ENCODE measurements at places on chromosomes 3 and 15.

- peak; percentile 32 for DNase-seq
Observed at GRCh38 chr15:84023636-84024035, 211.9 kb upstream of the GOLGA6L4 start.

- DNase-seq, result no peak
Observed at GRCh38 chr15:40392986-40393948, 10.7 kb downstream of the KNSTRN start.

GRCh38 chr3:185342459-185343174, 20.3 kb upstream of the MAP3K13 start:
- no peak for DNase-seq

DNA sequence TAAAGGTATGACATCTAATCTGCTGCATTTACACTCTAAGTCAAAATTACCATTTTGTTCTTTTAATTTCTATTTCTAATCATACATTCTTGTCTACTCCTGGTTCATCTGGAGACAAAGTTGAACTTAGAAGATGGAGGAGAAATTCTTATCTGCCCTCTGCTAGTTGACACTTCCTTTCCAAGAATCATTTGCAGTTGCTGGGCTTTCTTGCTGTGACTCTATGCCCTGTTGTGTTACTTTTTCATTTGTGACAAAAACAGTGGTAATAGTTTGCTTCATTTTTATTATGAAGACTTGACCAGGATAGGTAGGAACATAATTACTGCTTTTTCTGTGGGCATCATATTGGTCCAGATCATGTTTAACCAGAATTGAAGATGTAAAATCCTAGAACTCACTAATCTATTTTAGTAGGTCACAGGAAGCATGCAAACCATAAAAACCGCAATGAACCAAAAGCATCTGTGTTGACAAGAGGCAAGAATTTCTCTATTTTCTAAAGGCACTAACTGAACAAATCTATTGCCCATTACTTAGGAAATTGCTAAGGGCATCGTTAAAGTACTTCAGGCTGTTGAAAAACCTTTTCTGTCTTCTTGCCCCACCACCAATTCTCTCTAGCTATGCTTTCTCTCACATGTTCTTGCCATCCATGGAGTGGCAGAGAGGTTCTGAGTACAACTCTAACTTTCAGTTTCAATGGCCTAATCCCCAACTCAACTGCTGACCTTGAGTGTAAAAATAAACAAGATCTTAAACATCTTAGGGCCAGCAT, 4.2 kb upstream of the CCR2 start:
- DNase-seq, result peak; percentile 67

GRCh38 chr3:129441215-129441614, 1.2 kb downstream of the IFT122 start:
- DNase-seq, result peak; percentile 28

DNA sequence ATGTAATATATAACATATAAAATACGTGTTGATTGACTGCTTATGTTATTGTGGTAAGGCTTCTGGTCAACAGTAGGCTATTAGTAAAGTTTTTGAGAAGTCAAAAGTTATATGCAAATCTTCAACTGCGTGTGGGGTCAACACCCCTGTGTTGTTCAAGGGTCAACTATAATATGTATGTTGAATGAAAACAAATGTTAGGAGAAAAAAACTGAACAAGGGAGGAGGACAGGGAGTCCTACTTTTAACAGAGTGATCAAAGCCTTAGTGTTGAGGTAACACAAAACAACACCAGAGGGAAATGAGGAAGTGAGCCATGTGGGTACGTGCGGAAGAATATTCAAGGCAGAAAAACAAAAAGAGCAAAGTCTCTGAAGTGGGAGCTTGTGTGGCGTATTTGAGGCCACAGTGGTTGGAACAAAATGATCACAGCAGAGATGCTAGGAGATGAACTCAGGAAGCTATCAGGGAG, 62.5 kb downstream of the SFMBT1 start:
- DNase-seq, result peak; percentile 59

- DNase-seq, result no peak
Observed at GRCh38 chr3:44584646-44585501, at the start of gene ZNF660. Gene ZNF660 (plus strand): TSS chr3:44584964. CDS start chr3:44594194, 9,230 bp downstream.

GRCh38 chr15:38699633-38700230, 135.1 kb upstream of the RASGRP1 start:
- DNase-seq, result peak; percentile 89

DNA sequence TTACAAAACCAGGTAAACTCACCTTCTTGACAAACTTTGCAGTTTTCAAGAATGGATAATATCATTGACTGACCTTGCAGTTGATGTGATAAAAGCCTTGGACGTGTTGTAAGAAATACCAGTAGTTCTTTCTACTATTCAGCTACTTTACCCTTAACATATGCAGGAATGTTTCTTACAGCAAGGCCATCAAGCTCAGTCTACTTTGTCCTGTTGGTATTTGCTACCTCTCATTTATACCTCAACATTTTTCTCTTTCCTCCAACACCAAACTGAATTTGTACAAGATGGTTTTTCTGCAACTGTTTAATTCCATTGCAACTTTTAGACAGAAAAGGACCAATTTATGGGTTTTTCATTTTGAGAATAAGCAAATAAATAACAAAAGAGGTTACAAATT, 147.4 kb upstream of the BCHE start:
- no peak for DNase-seq

- no peak for DNase-seq
Observed at GRCh38 chr15:85979929-85980328, 99.7 kb upstream of the AGBL1 start.

DNA sequence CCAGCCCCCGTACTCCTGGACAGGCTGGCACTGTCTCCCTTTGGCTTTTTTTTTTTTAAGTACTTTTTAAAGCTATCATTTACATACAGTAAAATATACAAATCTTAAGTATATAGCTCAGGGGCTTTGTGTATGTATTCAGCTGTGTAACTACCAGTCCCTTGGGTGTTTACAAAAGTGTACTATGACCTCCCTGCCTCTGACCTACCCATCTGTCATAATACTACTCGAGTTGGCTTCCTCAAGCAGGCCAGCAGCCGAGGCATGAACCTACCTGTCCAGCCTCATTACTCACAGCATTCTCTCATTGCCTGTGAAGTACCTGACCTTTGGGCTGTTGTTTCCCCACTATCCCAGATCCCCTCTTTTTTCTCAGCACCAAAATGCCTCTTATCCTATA, 33.2 kb downstream of the ABHD2 start:
- DNase-seq, result no peak

- DNase-seq, result no peak
Observed at GRCh38 chr3:51384055-51384725, 901 bp upstream of the MANF start.

GRCh38 chr3:139870000-139870675, 64.8 kb upstream of the CLSTN2 start:
- DNase-seq, result no peak

DNA sequence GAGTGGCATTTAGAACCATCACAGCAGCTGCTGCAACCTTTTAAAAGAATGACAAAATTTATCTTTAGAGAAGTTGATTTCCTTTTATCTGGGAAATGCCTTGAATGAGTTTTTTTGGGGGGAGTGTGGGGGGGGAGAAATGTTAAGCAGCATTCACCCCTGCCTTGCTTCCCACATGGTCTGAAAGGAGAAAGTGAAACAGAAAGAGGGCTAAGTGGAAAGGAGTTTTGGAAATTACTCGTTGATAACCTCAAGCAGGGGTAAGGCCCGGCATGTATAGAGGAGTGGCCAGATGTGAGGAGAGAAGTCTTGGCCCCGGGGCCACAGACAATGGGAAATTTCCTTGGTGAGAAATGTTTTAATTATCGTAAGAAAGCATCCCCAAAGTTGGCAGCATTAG, 23.5 kb downstream of the B3GALNT1 start:
- DNase-seq, result peak; percentile 48

- DNase-seq, result peak; percentile 89
Observed at GRCh38 chr15:60585743-60586708, 107.1 kb upstream of the ICE2 start.

GRCh38 chr15:69275933-69276560, 22.7 kb upstream of the PAQR5 start:
- no peak for DNase-seq

Measured in activated CD4-positive, alpha-beta T cell treated with anti-CD3 and anti-CD28 coated beads, Interleukin-2, amount 50 U/mL, for 16 hours (primary cell).